Smooth muscle cell of bladder (primary cell): ENCODE measurements at places on chromosomes 5 and 9. TPM values are rescaled to one million over a fixed set of nuclear protein-coding genes. Genes with fewer than 3 reads are reported as not detected.

The NNT gene
- 81.3 and 94.2 TPM in 2 replicates for total RNA-seq

The GNA14 gene
- total RNA-seq = 0.57 and 1.4 TPM in 2 replicates

The UQCRQ gene
- 147 and 188 TPM in 2 replicates for total RNA-seq

The MTRR gene
- total RNA-seq = 23.9 and 25.2 TPM in 2 replicates

The IL13 gene
- not detected in 2 replicates for total RNA-seq

The LRRC14B gene
- total RNA-seq = not detected in 2 replicates

The GPR150 gene
- 0.28 TPM in 2 replicates for total RNA-seq

The ARHGEF37 gene
- total RNA-seq = 0.57 and 2.4 TPM in 2 replicates

The CACFD1 gene
- total RNA-seq = 6.5 and 8.4 TPM in 2 replicates

The NLN gene
- 18.8 and 18.9 TPM in 2 replicates for total RNA-seq

The SLC36A2 gene
- not detected in 2 replicates for total RNA-seq

The PCDHGA8 gene
- total RNA-seq = 3.0 and 3.3 TPM in 2 replicates

The PRR16 gene
- 4.0 and 4.2 TPM in 2 replicates for total RNA-seq

The TPPP gene
- total RNA-seq = 0.09 and 0.14 TPM in 2 replicates

The PCDHGC3 gene
- total RNA-seq = 38.1 and 41.7 TPM in 2 replicates

The FGF1 gene
- 0.92 and 1.1 TPM in 2 replicates for total RNA-seq

The EQTN gene
- total RNA-seq = not detected in 2 replicates

The ACSL6 gene
- total RNA-seq = under 0.01 and 0.09 TPM in 2 replicates

The TLE1 gene
- 32.9 and 38.8 TPM in 2 replicates for total RNA-seq

The PTGES2 gene
- 69.4 and 77.2 TPM in 2 replicates for total RNA-seq

The IFNA2 gene
- not detected in 2 replicates for total RNA-seq

The TSSK1B gene
- 0.09 and 0.14 TPM in 2 replicates for total RNA-seq

The ACOT12 gene
- total RNA-seq = 0.74 and 2.1 TPM in 2 replicates

The GPR21 gene
- 0.83 and 1.1 TPM in 2 replicates for total RNA-seq

The DPP7 gene
- total RNA-seq = 68.8 and 81.6 TPM in 2 replicates

The CAMK4 gene
- 2.4 and 2.9 TPM in 2 replicates for total RNA-seq

The PSAT1 gene
- 42.9 and 102 TPM in 2 replicates for total RNA-seq

The GCNT1 gene
- 10.7 and 30.0 TPM in 2 replicates for total RNA-seq

The C9 gene
- total RNA-seq = 0.18 TPM in 1 of 2 replicates, not detected in the other
